Testis (tissue), 5 donors: ENCODE measurements at places on chromosomes 4 and X. TPM values are rescaled to one million over a fixed set of nuclear protein-coding genes. Genes with fewer than 3 reads are reported as not detected.

WDR13 gene
- polyA plus RNA-seq: 69.6 TPM

TRMT2B gene
- polyA plus RNA-seq: 7.0 TPM

CSAG1 gene
- polyA plus RNA-seq: 3.3 TPM

PRRG3 gene
- polyA plus RNA-seq: 2.2 TPM

SAGE1 gene
- 5.3 TPM for polyA plus RNA-seq

LRCH2 gene
- 2.4 TPM for polyA plus RNA-seq

DNA sequence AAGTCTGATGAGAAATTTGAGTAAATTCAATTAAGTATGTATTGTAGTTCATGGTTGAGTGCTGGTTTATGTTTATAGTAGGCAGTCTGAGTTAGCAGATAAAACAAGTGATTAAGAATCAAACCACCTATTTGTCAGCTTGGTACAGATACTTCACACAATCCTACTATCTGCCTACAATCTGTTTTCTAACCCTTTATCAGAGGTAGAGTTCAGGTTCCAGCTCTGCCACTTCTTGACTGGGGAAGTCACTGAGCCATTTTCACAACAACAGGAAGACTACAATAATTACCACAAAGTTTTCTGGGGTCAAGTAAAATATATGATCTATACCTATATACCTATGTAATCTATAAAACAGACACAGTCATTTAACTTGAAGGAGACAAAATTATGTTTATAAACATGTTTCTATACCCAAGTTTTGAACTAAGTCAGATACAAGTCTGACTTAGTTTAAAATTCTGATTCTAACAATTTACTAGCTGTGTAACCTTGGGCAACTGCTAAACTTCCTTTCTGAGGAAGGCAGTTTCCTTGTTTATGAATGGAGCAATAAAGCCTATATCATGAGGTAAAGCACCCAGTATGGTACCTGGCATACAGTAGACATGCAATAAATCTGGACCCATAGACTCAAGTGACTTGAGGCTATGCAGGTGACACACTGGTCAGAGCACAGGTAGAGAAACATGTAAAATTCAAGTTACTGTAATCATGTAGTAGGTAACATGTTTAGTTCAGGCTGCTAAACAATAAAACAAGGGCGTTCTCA, 37.2 kb upstream of the BDH2 start:
- H3K27ac ChIP-seq: no peak overlapping the region
- DNase-seq: no peak
- no peaks in the 10 kb centered on the region for H3K27me3 ChIP-seq
- H3K36me3 ChIP-seq: no peaks in the 10 kb centered on the region
- no peaks in the 10 kb centered on the region for H3K4me1 ChIP-seq

- no peaks in the 10 kb centered on the region for H3K4me1 ChIP-seq
- no peaks in the 10 kb centered on the region for H3K36me3 ChIP-seq
- H3K27me3 ChIP-seq: no peaks in the 10 kb centered on the region
- H3K27ac ChIP-seq: no peak overlapping the region
- no peak overlapping the region for H3K4me3 ChIP-seq
These were observed 80.6 kb downstream of the PBDC1 start for GRCh38 chrX:76253432-76253831.

GRCh38 chrX:63513825-63514568, 162.9 kb upstream of the SPIN4 start:
- no peak overlapping the region for H3K27ac ChIP-seq
- DNase-seq: peak; percentile 14
- no peak overlapping the region for H3K4me3 ChIP-seq
- no peaks in the 10 kb centered on the region for H3K27me3 ChIP-seq
- peaks cover 6% of the 10 kb centered on the region for H3K4me1 ChIP-seq

DNA sequence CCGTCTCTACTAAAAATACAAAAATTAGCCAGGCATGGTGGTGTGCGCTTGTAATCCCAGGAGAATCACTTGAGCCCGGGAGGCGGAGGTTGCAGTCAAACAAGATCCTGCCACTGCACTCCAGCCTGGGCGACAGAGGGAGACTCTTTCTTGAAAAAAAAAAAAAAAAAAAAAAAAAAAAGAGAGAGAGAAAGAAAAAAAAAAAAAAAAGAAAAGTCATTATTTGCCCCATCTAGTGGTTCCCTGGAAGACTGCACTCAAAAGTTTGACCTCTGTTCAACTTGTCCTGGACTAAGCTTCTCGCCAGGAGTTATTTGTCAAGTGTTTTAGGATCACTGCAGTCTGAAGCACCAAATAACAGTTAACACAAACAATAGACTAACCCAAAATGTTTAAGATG, 45.3 kb upstream of the KCTD8 start:
- no peaks in the 10 kb centered on the region for H3K4me1 ChIP-seq
- no peak for DNase-seq
- H3K27ac ChIP-seq: no peak overlapping the region

GRCh38 chrX:49162620-49163019, at the start of gene MAGIX:
MAGIX (plus strand) TSS chrX:49162758; CDS start chrX:49162890, 132 bp downstream.
- peak within 1 kb of the TSS; percentile 15 for H3K4me3 ChIP-seq
- peak within 1 kb of the TSS; percentile 74 for H3K27ac ChIP-seq
- H3K36me3 ChIP-seq: no peaks in the 10 kb centered on the region
- H3K4me1 ChIP-seq: no peaks in the 10 kb centered on the region
- DNase-seq: no peak
- H3K27me3 ChIP-seq: no peaks in the 10 kb centered on the region

DNA sequence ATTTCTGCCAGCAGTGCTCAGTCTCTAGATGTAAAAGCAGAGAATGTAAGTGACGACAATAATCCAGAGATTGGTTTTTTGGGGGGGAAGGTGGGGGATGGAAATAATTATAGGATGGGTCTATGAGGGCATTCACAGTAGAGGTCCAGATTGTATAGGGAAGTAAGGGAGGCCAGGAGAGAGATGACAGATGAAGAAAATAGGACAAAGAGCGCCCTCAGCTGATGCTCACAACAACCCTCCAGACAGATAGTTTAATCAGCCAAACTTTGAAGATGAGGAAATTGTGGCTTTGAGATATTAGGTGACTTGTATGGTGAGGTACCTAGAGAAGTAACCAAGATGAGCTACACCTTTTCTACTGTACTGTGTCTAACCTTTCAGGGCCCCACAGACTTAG, 137.9 kb downstream of the MAGEB17 start:
- no peak overlapping the region for H3K27ac ChIP-seq
- no peaks in the 10 kb centered on the region for H3K27me3 ChIP-seq
- no peaks in the 10 kb centered on the region for H3K4me1 ChIP-seq
- DNase-seq: no peak
- H3K36me3 ChIP-seq: no peaks in the 10 kb centered on the region
- no peak overlapping the region for H3K4me3 ChIP-seq

GRCh38 chrX:147899379-147900114, 12.2 kb upstream of the FMR1 start:
- H3K4me3 ChIP-seq: no peak overlapping the region
- H3K27ac ChIP-seq: no peak overlapping the region
- DNase-seq: no peak

GRCh38 chr4:33837043-33837838, 2407.1 kb downstream of the ARAP2 start:
- no peaks in the 10 kb centered on the region for H3K36me3 ChIP-seq
- H3K4me1 ChIP-seq: no peaks in the 10 kb centered on the region
- no peak for DNase-seq

- no peaks in the 10 kb centered on the region for H3K27me3 ChIP-seq
- no peak for DNase-seq
- peaks cover 11% of the 10 kb centered on the region for H3K4me1 ChIP-seq
- no peak overlapping the region for H3K27ac ChIP-seq
These were observed 90.9 kb upstream of the SPRY1 start for GRCh38 chr4:123305736-123306135.

DNA sequence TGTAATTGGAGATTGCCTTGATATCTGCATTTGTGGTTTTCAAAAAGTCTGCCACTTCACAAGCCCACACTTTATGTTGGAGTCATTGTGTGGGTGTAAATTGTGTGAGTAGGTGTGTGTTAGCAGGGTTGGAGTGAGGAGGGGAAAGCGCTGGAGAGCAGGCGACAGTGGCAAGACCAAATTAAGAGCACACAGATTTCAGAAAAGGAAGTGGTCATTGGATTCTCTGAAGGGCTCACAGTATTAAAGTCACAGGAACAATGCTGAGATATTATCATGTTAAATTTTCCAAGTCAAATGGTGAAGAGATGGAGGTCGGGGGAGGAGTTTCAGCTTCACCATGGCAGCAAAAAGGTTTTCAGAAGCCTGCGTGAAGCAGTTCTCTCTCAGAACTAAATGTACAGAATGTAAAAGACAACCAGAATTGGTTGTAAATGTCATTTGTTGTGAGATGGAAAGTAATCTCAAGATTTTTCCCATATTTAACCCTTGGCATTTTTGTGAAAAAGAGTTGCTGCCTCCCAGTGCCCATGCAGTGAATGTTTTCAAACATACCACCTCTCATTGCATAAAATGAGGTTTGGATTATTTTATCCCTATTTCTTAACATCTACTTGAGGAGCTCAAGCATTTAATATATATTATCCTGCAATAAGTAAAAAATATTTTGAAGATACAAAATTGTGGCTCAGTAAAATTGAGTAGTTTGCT, 265.9 kb downstream of the ZNF674 start:
- no peaks in the 10 kb centered on the region for H3K4me1 ChIP-seq
- no peak overlapping the region for H3K27ac ChIP-seq
- DNase-seq: no peak
- H3K27me3 ChIP-seq: no peaks in the 10 kb centered on the region
- no peak overlapping the region for H3K4me3 ChIP-seq

- H3K4me1 ChIP-seq: no peaks in the 10 kb centered on the region
- no peak overlapping the region for H3K27ac ChIP-seq
- peaks cover 3% of the 10 kb centered on the region for H3K36me3 ChIP-seq
These were observed 46.9 kb downstream of the HSPA4L start for GRCh38 chr4:127829014-127829413.

GRCh38 chr4:186392017-186392416, 126.0 kb downstream of the F11 start:
- H3K27ac ChIP-seq: no peak overlapping the region
- peaks cover 11% of the 10 kb centered on the region for H3K4me1 ChIP-seq
- H3K36me3 ChIP-seq: no peaks in the 10 kb centered on the region
- no peaks in the 10 kb centered on the region for H3K27me3 ChIP-seq

DNA sequence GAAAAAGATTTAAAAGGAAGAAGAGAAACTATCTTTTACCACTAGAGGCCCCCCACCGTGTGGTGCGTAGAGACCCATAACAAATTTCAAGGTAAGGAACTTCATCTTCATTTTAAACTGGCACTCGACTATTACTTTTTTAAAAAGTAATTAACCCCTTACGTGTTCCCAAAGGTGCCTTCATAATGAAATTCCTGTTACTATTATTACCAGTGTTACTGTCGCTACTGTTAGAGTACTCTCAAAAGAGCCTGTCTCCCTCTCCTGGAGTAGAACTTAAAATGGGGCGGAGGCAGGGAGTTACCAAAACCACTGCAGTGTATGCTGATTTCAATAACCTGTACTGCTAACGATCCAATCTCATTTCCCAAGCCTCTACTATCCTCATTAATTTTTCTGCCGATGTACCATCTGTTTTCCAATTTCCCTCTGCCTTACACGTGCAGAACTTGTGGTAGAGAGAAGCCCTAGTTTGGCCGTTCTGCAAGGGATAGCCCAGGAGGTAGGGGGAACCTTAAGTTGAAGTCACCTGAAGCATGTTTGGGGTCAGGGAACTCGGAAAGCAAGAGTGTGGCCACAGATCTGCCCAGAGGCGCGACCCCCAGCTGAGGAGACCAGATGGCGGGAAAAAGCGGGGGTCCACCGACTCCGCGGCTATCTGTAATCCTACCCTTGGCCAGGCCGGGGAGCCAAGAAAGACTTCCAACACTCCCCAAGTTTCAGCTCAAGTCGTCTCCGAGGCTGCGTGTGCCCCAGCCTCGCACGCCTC, 720 bp upstream of the STK26 start:
- no peak overlapping the region for H3K27ac ChIP-seq
- H3K27me3 ChIP-seq: no peaks in the 10 kb centered on the region
- no peaks in the 10 kb centered on the region for H3K4me1 ChIP-seq
- DNase-seq: no peak

- H3K4me3 ChIP-seq: no peak overlapping the region
- DNase-seq: no peak
- H3K27me3 ChIP-seq: no peaks in the 10 kb centered on the region
These were observed 334.4 kb upstream of the PCDH18 start for GRCh38 chr4:137866671-137867070.

DNA sequence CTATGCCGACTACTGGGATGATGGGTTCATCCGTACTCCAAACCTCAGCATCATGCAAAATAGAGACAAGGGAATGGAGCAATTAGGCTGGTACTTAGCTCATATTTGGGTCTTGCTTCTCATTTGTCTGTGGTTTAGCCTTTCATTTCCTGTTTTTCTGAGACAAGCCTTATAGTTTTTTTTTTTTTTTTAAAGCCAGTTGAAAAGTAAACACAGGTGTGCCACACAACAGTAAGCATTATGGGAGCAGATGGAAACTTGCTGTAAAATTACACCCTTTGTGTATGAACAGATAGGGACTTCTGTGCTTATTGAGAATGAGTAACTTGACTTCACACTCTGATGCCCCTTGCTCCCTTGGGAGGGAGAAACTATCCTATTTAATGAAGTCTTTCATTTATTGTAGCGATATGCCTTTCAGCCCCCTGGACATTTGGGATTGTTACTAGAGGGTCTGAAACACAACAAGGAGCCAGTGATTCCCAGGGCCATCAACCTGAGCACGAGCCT, 13.7 kb downstream of the RASSF6 start:
- H3K27ac ChIP-seq: no peak overlapping the region
- DNase-seq: no peak
- no peaks in the 10 kb centered on the region for H3K4me1 ChIP-seq
- no peaks in the 10 kb centered on the region for H3K36me3 ChIP-seq
- no peaks in the 10 kb centered on the region for H3K27me3 ChIP-seq
- H3K4me3 ChIP-seq: no peak overlapping the region

DNA sequence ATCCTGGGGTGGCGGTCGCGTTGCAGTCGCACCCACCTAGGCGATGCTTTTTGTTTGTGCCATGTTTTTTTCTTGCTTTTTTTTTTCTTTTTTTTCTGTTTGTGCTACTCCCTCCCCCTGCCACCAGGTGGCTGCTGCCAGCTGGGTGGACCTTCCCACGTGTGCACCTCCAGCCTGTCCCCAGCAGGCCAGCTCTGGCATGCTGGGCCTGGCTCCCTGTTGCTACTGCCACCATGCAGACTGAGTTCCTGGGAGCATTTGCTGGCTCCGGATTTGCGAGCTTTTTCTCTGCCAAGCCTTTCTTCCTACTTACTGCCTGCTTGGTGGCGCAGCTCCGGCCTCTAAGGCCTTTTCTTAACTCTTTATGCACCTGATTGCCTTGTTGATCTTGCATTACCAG, 161.2 kb upstream of the WDFY3 start:
- no peaks in the 10 kb centered on the region for H3K27me3 ChIP-seq
- H3K4me3 ChIP-seq: no peak overlapping the region
- H3K36me3 ChIP-seq: no peaks in the 10 kb centered on the region
- H3K4me1 ChIP-seq: no peaks in the 10 kb centered on the region
- H3K27ac ChIP-seq: no peak overlapping the region

- no peak overlapping the region for H3K4me3 ChIP-seq
- H3K36me3 ChIP-seq: no peaks in the 10 kb centered on the region
- no peak overlapping the region for H3K27ac ChIP-seq
- DNase-seq: no peak
- no peaks in the 10 kb centered on the region for H3K4me1 ChIP-seq
- H3K27me3 ChIP-seq: no peaks in the 10 kb centered on the region
These were observed 90.6 kb upstream of the MAB21L2 start for GRCh38 chr4:150491132-150492049.
